CD8-positive, alpha-beta memory T cell (primary cell): ENCODE measurements at places on chromosomes 1 and 21. TPM values are rescaled to one million over a fixed set of nuclear protein-coding genes. Genes with fewer than 3 reads are reported as not detected.

The KCNE2 gene
- not detected for total RNA-seq

The SNAPIN gene
- total RNA-seq: 36.7 TPM

The TRIM58 gene
- total RNA-seq: 0.16 TPM

The RHD gene
- not detected for total RNA-seq

The TTC39A gene
- total RNA-seq: not detected

DNA sequence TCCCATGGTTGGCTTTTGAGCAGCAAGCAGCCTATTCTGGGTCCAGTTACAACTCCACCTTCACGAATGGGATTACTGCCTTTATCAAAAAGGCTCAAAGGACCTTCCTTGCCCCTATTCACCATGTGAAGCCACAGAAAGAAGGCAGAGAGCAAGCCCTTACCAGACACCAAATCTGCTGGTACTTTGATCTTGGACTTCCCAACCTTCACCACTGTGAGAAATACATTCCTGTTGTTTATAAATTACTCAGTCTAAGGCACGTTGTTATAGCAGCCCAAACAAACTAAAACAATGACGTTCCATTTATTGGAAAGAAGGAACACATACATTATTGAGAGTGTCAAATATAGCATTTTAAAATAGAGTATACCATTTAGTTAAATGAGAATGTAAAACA, 1557.9 kb downstream of the PLA2G4A start:
- DNase-seq: no peak

GRCh38 chr1:87940421-87940820, 611.7 kb downstream of the LMO4 start:
- DNase-seq: no peak

GRCh38 chr1:16617114-16617631, 3.8 kb upstream of the NBPF1 start:
- no peak for DNase-seq

DNA sequence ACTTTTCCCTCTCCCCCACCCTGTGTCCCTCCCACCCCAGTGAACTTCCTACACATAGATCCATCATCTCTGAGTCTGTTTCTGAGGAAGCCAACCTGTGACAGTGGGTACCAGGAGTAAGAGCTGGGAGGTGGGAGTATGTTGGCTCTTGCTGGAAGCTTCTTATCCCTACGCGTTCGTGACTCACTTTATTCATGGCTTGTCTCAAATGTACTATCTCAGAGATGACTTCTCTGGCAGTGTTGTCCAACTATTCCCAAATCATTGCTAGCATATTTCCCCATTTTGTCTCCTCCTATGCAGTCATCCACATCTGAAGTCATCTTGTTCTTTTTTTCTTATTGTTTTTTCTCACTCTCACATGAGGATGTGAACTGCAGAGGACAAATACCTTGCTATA, 88.0 kb downstream of the HIVEP3 start:
- no peak for DNase-seq

DNA sequence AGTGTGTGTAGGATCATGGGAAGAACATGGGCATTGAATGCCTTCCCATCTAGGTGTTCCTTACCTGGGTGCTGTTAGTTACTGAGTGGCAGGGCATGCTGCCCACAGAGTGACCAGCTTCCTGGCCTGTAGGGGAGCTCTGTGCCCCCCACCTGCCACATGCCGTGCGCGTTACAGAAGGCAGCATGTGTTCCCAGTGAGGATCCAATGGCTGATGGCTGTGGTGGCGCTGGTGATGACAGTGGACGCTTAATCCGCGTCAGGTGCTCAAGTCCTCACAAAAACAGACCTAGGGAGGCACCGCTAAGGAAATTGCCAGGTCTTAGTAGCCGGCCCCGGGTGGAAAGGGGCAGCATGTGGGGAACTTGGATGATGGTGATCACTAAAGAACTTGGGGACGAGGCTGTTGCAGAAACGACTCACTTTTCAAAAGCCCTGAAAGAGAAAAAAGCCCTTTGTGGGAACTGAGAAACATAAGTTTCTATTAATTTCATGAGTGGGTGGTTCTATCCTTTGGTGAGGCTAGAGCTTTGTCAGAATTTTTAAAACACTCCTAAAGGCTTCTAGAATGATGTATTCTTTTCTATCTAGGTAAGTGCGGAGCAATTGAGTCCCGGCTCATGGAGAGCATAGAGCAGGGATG, 93.2 kb downstream of the PRDM2 start:
- DNase-seq: no peak
